ENCODE measurements at places on chromosomes 7 and 10.

GRCh38 chr7:128247108-128247507 lies 6.0 kb downstream of the LEP start:
- DNase-seq: no peak

DNA sequence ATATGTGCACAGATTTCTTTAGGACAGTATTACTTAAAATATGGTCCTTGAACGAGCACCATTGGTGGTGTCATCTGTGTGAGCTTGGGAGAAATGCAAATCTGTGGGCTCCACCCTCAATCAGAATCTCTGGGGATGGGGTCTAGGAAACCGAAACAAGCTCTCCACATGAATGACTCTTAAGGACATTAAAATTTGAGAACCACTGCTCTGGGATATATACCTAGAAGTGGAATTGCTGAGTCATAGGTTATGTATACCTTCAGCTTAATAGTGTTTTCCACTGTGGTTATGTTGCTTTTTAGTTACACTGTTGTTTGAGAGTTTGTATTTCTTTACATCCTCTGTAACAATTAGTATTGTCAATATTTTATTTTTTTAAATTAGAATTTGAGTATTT lies 24.0 kb downstream of the ZNRF2 start:
- no peak for DNase-seq

GRCh38 chr7:92831716-92832533 lies 4.4 kb downstream of the CDK6 start:
- DNase-seq: peak; percentile 39

GRCh38 chr10:71604324-71605018 lies 115.1 kb downstream of the C10orf105 start:
- no peak for DNase-seq

DNA sequence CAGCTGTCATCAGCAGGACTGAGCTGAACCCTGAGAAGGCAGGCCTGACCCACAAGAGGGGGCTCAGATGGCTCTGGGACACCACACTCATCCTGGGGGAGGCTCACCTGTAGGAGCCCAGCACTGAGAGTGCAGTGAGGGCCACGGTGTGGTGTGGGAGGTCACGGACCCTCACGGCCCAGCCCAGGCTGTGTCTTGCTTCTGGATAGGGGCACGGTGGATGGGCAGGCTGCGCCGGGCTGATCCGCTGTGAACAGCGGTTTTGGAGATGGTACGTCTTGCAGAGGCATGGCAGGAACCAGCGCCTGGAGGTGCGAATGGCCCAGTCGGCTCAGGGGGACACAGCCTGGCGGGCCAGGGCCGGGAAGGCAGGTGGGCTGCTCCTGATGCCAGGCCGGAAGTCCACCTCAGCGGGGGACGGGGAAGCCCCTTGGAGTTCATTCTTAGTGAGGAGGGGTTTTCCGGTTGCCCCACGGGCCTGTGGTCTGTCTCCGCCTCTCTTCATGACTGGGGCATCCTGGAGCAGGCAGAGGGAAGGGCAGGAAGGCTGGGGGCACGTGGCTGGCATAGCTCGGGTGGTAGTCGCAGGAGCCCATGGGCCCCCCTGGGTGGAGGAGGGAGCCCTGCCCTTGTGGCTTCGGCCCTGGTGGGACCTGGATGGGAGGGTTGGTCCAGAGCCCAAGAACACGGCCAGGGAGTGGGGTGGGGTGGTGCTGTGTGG lies 112.5 kb downstream of the UNCX start:
- DNase-seq: no peak

DNA sequence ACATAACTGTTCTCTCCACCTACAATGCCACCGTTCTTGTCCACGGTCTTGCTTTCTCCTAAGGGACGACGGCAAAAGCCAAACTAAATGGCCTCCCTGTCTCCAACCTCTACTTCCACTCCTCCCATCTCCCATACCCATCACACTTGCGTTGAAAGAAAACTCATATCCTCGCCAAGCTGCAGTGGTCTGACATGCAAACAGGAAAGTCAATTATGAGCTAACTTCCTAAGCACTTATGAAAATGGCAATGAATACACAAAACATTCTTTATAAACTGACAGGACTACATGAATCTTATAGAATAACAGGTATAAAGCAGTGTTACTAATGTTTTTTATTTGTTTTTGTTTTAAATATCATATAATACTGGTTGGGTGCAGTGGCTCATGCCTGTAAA lies 46.4 kb downstream of the TYW1B start:
- no peak for DNase-seq

GRCh38 chr10:69358148-69358795 lies 58.4 kb downstream of the TACR2 start:
- DNase-seq: no peak

DNA sequence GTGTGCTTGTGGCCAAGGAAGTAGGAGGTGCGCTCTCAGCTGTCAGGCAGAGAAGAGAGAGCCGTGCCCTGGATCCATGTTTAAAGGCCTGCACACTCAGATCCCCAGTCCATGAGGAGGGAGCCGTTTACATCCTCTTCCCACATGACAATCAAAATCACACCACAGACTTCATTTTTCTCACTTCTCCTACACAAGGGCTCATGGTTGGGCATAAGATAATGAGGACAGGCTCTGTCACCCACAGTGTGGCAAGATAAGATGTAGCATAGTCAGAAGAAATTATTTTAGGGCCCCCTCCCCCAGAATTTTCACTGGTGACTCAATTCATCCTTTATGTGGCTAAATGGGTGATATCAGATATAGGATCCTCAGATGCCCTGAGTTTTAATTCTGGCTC lies 35.9 kb upstream of the INHBA start:
- DNase-seq: no peak

DNA sequence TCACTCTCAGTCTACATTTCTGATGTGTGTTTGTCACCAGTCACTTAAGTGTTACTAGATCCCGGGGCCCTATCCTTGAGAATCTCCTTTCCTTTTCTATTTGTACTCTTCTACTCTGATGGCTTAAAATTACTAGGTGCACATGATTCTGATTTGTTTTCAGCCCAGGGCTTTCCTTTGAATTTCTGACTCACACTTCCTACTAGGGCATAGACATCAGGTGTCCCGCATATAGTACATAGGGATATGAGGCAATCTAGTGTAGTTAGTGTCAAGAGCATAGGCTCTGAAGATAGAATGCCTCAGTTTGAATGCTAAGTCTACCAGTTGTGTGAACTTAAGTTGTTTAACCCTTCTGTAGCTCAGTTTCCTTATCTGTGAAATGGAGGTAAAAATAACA lies 49.4 kb upstream of the LRRN3 start:
- no peak for DNase-seq

DNA sequence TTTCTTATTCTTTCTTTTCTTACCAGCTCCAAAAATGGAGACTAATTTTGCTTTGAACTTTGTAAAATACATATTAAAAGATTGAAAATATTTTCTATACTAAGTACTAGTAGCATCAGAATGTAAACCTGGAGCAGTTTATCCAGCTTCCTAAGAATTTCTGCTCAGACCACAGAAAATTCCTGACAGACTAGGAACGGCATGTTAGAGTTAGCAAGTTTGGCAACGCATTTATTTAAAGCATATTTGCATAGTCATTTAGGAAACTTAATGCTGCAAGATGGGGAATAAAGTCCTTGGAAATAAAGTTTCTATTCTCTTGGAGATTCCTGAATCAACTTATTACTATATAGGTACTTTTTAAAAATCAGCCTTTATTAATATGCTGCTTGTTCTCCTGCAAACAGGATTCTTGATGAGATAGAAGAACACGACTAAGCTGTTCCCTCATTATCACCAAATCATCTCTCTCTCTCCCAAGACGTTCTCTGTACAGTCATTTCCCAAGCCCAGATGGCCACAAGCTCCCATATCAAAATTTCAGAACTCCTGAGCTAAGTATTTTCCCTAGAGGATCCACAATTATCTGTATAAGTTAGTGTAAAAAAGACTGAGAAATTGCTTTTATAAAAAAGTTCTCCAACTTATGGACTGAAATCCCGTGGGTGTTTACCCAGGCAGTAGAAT lies 305.8 kb upstream of the NEBL start:
- no peak for DNase-seq

DNA sequence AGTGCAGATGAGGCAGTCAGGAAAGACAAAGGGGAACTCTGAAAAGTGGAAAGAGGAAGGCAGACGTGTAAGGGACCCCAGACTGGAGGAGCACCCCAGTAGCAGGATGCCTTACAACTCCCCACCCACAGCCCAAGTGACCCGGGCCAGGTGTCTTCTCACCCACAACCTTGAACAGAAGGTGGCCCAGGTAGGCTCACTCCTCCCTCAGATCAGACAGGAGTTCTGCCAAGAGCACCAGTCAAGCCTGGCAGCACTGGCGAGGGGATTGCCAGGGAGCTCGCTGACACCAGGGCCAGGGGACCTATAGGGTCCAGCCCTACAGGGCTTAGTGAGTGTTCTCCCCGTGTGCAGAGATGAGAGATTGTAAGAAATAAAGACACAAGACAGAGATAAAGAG lies 27.1 kb upstream of the LMBR1 start:
- no peak for DNase-seq

DNA sequence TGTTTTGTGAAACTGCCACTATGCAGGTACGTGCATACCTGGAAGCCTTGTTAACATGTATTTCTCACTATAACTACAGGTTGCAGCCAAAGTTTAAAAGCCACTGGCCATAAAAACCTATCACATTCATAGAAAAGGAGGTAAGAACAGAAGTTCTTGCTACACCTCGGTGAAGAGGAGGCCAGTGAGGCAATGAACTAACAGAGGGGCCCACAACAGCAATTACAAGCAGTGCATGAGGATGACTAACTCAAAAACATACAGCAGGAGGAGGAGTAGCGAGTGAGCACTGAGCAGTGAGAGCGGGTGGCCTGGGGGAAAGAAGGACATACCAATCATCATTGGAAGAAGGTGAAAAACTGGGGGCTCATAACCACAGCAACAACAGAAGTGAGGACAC lies 51.6 kb downstream of the NUDCD3 start:
- no peak for DNase-seq

DNA sequence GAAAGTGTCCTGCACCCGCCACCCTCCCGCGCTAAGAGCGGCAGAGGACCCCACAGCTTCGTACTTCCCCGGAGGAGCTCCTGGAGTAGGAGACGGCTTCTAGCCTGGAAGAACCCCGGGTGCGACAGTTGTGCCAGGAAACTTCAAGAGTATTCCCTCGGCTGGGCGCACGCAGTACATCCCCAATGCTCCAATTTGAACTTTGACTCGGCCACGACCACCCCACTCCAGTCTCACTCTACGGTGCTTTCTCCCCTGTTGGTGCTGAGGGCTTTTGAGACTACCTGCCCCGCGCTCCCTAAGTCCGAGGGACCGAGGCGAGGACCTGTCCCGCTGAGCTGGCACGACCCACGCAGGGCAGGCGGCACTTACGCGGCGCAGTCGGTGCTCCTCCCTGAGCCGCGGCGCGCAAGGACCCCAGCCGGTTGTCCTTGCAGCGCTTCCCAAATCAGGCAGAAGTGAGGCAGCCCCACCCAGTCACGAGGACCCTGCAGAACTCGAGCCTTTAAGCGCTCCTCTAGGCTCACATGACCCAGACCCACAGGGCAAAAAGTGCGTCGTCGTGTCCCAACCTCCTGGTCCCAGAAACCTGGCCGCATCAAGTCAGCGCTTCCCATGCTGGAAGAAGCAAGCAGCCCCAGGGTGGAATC lies at the start of gene CPVL:
Gene CPVL, minus strand, starts transcription at position 481 of the 650 bp plus-strand sequence. CDS start 25,476 bp downstream, outside the sequence.
- no peak for DNase-seq

DNA sequence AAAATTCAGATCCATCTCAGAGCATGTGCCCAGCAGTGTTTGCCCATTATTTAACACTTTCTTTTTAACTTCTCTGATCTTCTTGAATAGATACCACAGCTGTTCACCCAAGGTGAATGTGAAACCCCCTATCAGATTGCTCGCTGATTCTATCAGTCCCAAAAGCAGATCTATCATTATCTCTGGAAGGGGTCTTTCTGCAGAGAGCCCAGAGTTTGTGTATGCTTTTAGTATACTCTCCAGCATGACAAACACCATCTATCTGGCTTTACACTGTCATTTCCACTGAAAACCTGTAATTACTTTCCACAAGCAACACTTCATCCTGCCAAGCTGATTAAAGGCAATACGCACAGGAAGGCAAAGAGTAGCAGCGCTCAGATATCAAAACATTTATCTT lies 168.2 kb downstream of the CACNA2D1 start:
- DNase-seq: no peak

- no peak for DNase-seq
Measured at GRCh38 chr10:122466951-122467381, 5.6 kb downstream of the HTRA1 start.

- no peak for DNase-seq
Measured at GRCh38 chr10:64859911-64860310, 1338.7 kb downstream of the REEP3 start.

- no peak for DNase-seq
Measured at GRCh38 chr10:19412531-19412930, 363.9 kb downstream of the MALRD1 start.

DNA sequence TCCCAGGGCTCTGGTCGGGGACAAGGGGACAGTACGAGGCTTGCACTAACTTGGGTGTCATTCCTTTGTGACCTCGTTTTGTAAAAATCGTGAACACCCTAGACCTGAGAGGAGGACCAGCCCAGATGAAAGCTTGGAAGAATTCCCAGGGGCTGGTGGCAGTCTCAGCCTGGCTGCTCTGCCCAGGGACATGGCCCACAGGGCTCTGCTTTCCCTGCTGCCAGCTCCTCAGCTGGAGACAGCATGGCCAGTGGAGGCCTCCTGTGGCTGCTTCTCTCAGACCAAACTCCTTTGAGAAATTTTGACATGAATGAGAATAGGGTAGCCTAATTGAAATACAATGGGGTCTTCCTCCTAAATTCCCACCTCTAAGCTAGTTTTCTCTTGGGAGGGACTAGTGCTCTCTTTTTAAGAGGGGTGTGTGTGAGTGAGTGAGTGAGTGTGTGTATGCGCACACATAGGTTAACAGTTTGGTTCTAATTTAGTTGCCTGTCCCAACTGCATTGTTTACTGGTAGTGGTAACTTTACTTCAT lies 140.3 kb upstream of the EFCAB10 start:
- DNase-seq: no peak

DNA sequence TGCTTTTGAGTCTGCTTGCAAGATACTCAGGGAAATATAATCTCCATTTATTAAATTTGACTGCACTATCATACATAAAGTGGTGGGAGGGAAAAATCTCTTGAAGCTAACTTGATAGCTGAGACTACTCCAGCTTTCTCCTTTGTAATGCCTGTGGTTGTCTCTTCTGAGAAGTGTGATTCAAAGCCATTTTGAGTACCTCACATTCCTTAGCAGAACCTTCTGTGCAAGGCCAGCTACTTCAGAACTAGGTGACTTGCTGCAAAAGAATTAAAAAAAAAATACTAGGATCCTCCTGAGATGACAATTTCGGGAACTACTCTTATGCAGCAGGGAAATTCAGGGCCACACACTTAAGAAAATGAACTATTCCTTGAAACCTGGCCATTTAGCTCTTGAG lies 294.8 kb downstream of the MDFIC start:
- no peak for DNase-seq

GRCh38 chr7:105797652-105798051 lies 78.7 kb downstream of the ATXN7L1 start:
- no peak for DNase-seq
